ENCODE measurements at places on chromosomes 2 and 18.

GRCh38 chr2:221676566-221677172 is 104.6 kb upstream of the EPHA4 start:
- no peak for DNase-seq

GRCh38 chr18:24534737-24535136 is 74.3 kb downstream of the HRH4 start:
- no peak for DNase-seq

- no peak for DNase-seq
These were observed 296.3 kb upstream of the KCNJ3 start for GRCh38 chr2:154402213-154402612.

- DNase-seq, result no peak
These were observed 117.0 kb downstream of the ZNF385B start for GRCh38 chr2:179744401-179744800.

- no peak for DNase-seq
These were observed 438 bp downstream of the HSPE1 start for GRCh38 chr2:197500503-197501131.

- no peak for DNase-seq
These were observed 48.7 kb downstream of the SOWAHC start for GRCh38 chr2:109662889-109663288.

DNA sequence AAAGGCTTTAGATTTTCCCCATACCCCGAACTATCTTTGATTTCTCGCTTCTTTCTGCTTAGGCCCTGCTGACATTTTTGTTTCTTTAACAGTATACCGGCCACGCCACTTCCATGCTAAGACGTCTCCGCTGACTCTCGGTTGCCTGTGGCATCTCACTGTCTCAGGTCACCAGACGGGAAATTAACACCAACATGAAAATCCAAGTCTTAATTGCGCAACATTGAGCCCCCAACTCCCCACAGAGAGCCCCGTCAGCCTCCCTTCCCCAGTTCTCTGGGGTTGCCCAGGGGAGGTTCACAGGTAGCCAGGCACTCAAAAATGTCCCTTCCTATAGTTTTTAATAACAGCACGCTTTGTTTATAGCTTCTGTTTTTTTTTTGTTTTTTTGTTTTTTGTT is 30.2 kb downstream of the CD8B2 start:
- no peak for DNase-seq

DNA sequence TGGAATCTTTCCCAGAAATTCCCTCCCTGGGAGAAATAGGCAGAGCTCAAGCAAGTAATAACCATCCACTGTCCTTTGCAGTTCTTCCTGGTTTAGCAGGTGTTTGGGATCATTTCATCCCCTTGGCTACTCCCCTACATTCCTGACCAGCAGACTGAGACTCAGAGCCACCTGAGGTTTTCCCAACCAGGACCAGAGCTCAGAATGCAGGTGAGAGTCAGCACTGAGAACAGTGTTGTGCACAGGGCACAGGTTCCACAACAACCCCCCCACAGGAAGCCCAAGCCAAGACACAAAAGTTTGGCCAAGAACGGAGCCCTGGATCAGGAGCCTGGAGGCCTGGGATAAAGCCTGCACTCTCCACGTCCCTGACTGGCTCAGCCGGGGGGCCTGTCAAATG is 21.0 kb upstream of the LOXHD1 start:
- DNase-seq, result no peak

DNA sequence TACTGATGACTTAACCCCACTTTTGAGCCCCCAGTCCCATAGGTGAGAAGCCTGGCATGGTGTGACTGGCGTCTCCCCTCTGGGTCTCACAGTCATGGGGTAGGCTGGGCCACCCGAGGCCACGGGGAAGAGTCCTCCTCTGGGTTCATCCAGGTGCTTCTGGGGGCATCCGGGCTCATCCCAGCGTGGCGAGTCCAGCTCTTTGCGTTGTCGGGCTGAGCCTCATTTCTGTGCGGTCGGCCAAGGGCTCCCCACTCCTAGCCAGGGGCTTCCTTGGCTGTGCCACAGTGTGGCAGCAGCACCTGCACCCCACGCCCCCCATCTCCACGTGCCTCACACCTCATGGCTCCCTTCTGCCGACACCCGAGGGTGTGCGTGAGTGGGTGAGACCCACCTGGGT is 27.6 kb upstream of the SNED1 start:
- no peak for DNase-seq

GRCh38 chr2:173775440-173775839 is 189.7 kb downstream of the SP3 start:
- DNase-seq, result no peak

DNA sequence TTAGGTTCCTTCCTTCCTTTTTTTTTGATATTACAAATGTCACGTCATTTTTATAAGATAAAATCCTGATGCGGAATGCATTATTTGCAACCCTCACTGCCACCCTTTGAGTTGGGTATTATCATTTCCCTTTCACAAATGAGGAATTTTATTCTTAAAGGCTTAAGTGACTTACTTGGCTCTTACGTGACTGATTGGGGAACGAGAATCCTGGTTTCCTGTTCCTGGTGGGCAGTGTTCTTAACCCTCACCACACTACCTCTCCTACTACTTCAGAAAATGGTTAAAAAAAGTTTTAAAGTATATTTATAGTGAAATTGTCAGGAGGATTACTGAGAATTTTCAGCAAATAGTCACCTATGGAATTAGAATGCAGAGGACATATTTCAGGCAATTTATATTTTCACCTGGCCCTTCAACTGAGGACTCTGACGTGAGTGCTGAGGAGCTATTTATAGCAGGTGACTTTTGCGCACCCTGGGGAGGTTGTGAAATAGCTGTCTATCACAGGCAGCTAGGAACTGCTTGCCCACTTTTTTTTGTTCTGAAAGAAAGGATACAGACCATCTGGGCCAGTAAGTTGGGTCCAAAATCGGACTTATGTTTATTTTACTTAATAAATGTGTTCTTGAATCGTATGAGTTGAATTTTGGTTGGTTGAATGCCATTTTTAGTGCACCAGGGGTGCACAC is 18.7 kb upstream of the RASGRP3 start:
- no peak for DNase-seq

- no peak for DNase-seq
These were observed 105.7 kb upstream of the RASGRP3 start for GRCh38 chr2:33370636-33371265.

DNA sequence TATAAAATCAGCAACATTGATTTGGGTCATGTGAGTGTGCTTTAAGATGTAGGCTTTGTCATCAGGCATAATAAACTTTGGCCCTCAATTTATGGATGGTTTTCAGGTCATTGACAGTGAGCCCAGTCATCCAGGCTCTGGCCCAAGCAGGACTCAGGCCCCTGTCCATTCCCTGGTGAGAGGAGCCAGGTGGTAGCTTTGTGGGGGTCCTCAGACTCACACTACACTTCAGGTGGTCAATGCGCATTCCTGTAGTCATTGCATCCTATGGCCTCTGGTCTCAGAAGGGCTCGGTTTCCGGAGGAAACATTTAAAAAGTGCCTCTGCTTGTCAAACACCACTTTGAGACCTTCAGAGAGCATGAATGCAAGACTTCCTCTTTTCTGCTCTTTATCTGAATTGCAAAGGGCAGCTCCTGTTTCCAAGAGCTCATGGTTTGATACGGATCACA is 20.2 kb downstream of the LGALSL start:
- DNase-seq, result no peak

DNA sequence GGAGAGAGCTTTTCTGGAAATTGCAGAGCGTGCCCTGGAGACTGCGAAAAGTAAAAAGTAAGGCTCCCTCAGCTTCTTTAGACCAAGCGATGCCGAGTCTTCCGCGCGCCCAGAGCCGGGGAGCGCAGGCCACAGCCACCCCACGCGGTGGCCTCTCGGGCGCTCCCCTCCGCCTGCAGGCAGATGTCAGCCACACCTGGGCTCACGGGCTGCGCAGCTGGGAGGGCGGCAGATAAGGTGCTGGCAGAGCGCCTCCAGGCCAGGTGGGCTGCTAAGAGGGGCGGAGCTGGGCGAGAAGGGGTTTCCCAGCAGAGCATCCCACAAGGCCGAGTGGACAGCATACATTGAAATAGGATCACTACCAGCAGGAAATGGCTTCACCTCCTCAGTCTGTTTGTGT is 81.7 kb downstream of the ARHGEF4 start:
- DNase-seq, result no peak

DNA sequence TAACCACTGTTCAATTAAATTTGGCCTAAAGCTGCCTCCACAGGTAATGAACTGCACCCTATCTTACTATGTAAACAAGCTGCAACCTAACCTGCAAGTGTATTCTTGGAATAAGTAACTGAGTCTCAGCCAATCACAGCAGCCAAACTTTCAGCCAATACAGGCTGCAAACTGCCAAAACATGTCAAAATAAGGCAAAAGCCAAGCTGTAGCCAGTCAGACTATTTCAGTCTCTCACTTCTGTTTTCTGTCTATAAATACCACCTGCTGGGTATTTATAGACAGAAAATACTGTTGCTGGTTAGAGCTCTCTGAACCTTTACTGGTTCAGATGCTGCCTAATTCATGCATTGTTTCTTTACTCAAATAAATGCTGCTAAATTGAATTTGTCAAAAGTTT is 14.3 kb downstream of the C2orf76 start:
- DNase-seq, result no peak

- no peak for DNase-seq
These were observed 58.8 kb downstream of the TBR1 start for GRCh38 chr2:161474920-161475319.

GRCh38 chr2:213034585-213034984 is 116.8 kb downstream of the IKZF2 start:
- DNase-seq, result no peak

GRCh38 chr2:198097630-198098029 is 293.2 kb downstream of the PLCL1 start:
- DNase-seq, result no peak

DNA sequence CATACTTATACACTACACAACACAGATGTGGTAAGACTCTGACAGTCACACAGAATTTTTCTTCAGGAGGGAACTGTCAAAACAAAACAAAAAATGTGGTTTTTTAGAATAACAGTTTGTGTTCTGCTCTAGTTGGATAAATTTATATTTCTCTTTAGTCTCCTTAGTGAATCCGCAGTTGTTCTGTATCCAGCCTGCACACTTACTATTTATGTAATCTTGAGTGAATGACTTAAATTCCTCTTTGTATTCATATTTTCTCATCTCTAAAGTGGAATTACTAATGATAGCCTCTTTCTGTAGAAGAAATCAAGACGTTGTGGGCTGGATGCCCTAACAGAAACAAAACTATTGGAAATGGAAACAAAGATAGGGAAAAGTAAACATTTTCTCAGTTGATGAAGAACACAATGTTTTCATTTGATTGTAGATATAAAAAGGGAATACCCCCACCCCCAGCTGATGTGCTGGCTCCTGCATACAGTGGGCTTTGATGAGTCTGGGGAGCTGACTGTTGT is 375.2 kb downstream of the TRIB2 start:
- no peak for DNase-seq

All from stimulated activated CD4-positive, alpha-beta T cell treated with anti-CD3 and anti-CD28 coated beads, Interleukin-12 subunit alpha, Interleukin-12 subunit beta, amount 100 ng/mL, for 48 hours (primary cell).